ENCODE measurements at places on chromosomes 2 and 18.

DNA sequence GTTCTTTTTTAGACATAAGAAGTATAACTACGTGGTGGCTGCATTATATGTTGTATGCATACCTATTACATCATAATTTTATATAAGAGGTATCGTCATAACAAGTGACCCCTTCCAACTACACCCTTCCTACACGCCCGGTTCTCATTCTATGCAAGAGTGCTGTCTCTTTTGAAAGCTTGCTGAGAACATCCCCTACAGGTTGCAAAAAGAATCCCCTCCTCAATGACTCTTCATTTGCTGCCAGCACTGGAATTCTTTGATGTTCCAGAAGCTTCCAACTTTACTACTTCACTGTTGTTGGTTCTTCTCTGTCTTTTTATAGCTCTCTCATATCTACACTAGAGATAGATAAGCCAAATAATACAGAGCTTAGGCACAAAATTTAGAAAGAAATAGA lies 66.4 kb downstream of the CDH7 start:
- DNase-seq: no peak

DNA sequence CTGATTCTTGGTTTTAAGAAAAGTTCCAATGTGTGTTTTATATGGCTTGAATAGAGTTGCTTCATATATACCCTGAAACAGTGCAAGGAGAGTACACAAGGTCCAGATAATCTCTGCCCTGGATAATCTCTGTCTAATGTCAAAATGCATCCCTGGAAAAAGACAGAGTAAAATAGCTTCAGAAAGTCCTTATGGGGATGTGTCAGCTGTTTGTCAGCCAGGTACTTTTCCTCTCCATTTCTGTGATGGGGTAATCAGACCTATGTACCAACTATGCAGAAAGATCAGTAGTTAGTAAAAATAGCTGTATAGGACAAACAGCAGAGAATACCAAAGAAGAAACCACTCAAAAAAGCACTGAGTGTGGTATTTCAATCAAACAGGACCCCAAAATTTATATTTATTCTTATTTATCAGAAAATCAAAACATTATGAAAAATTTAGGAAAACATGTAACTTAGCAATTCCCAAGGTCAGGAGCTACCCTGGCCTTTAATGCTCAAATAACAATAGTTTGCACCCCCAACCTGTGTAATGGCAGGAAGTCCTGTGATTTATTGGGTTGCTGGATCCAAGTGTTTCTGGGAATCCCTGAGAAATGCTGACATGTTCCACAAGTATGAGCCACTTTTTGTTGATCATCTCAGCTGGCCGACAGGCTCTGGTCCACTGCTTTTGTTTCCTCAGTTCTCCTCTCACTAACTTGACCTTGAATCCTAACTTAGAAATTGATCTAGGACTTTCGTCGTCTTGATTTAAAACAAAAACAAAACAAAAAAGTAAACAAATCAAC lies 69.6 kb downstream of the MDH1 start:
- no peak for DNase-seq

- DNase-seq: no peak
Measured at GRCh38 chr18:38198956-38199355, 633.4 kb upstream of the CELF4 start.

DNA sequence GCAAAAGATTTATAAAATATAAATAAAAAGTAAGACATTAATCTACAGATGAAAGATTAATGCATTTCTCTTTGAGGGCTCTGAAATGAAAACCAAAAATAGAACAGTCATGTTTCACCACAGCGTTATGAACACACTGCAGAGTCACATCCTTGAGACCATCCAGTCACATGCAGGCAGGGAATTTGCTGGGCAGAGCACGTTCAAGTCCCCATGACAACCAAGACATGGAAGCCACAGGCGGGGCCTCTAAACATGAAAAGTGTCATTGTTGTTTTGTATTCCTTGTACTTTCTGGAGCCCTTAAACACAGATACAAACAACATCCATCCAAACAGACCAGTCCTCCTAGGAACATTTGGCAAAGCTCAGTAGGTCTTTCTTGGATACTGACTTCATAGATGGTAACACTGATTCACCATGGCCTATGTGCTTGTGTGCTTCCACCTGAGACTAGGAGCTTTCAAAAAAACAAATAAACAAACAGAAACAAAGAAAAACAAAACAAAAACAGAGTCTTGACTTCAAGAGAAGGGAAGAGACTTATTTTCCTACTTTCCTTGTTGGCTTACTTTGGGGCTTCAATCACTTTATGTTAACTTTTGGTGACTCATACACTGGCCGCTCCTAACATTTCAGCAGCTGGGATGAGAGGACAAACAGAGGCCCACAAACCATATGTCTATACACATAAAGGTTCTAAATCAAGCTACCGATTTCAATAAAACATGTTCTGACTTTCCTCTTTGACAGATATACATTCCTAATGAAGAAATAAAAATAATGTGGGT lies 99.5 kb upstream of the CCDC85A start:
- no peak for DNase-seq

DNA sequence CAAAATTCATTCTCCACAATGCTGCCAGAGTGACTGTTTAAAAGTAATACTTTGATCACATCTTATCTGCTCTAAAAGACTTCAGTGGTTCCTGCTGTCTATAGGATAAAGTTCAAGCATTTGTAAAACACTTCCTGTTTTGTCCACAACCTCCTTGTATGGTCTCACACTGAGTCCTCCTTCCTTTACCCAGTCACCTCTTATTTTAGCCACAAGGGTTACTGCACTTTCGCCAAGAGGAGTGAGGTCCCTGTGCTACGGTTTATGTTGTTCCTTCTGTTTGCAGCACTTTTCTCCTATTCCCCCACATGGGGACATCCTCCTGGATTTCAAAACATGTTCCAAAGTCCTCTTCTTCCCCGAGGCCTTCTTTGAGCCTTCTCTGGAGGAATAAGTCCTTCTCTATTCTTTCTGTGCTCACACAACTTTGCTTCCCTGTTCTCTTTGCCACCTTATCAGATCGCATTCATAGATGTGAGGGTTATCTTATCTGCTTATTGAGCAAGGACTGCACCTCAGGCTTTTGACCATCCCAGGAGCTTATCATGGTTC lies 112.2 kb upstream of the NABP1 start:
- no peak for DNase-seq

DNA sequence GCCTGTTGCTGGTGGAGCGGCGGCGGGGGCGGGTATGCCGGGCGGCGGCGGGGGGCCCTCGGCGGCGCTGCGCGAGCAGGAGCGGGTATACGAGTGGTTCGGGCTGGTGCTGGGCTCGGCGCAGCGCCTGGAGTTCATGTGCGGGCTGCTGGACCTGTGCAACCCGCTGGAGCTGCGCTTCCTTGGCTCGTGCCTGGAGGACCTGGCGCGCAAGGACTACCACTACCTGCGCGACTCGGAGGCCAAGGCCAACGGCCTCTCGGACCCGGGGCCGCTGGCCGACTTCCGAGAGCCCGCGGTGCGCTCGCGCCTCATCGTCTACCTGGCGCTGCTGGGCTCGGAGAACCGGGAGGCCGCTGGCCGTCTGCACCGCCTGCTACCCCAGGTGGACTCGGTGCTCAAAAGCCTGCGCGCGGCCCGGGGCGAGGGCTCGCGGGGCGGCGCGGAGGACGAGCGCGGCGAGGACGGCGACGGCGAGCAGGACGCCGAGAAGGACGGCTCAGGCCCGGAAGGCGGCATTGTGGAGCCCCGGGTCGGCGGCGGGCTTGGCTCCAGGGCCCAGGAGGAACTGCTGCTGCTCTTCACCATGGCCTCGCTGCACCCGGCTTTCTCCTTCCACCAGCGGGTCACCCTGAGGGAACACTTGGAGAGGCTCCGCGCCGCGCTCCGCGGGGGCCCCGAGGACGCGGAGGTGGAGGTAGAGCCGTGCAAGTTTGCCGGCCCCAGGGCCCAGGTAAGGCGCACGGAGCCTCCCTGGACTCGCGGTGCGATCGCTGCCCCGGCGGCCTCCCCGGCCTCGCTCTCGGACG lies 1.0 kb downstream of the ZCCHC2 start:
- DNase-seq: no peak

DNA sequence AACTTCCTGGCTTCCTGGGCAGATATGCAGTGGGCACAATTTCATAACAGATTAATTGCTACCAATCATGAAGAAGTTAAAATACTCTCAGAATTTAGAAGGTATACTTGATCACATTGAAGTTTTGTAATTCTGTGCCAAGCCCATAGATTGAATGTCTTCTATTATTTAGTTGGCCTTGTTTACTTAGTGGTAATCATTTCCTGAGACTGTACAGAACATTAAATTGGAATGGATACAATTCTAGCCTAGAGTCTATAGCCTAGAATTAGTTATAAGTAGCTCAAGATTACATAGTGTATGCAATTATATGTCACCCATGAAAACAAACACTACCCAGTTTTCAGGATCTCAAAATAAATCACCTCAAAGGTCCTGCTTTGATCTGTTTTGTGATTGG lies 615.8 kb downstream of the XIRP2 start:
- no peak for DNase-seq

- DNase-seq: no peak
Measured at GRCh38 chr2:9692456-9693195, 61.8 kb upstream of the YWHAQ start.

DNA sequence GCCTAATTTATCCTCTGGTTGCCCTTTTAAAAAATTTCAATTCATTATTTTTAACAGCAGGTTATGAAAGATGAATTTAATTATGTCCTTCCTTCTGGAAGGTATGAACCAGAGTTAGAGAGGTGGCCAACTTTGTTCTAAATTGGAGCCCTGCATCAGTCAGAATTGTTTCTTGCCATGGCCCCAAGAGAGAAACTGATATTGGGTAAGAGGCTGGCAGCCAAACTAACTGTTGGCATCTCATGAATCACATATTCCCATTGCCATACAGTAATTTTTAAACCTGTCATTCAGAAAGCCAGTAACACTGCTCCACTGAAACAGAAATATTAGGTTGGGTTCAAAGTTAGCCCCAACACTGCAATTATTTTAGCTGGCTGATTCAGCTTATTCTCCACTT lies 67.4 kb downstream of the SMAD2 start:
- no peak for DNase-seq

DNA sequence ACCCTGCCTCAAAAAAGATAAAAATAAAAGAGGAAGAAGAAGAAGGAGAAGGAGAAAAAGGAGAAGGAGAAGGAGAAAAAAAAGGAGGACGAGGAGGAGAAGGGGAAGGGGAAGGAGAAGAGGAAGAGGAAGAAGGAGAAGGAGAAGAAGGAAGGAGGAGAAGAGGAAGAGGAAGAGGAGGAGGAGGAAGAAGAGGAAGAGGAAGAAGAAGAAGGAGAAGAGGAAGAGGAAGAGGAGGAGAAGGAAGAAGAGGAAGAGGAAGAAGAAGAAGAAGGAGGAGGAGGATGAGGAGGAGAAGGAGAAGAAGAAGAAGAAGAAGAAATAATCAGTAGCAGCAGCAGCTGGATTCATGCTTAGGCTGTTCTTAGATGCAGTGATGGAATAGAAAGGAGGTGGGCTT lies 159.7 kb downstream of the TFCP2L1 start:
- DNase-seq: no peak

GRCh38 chr2:173862612-173863217 lies 102.5 kb downstream of the SP3 start:
- DNase-seq: no peak

DNA sequence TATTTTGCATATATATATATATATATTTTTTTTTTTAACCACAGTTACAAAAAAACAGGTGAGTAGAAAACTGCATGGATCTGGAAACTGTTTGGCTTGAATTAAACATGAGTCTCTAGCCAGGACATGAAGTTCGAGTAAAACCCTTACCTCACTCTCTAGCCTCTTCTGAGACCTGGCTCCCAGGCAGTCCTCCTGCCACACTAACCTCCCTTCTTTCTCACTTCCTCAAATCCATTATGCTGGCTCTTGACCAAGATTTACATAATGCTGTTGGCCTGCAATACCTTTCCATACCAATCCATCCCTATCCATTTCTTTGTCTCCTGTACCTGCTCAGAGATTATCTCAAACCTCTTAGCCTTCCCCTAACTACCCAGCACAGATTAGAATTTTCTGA lies 34.0 kb downstream of the PIGN start:
- no peak for DNase-seq

- no peak for DNase-seq
Measured at GRCh38 chr18:13431886-13432285, 213.3 kb downstream of the LDLRAD4 start.

- DNase-seq: no peak
Measured at GRCh38 chr18:78994977-78995582, 15.5 kb downstream of the SALL3 start.

DNA sequence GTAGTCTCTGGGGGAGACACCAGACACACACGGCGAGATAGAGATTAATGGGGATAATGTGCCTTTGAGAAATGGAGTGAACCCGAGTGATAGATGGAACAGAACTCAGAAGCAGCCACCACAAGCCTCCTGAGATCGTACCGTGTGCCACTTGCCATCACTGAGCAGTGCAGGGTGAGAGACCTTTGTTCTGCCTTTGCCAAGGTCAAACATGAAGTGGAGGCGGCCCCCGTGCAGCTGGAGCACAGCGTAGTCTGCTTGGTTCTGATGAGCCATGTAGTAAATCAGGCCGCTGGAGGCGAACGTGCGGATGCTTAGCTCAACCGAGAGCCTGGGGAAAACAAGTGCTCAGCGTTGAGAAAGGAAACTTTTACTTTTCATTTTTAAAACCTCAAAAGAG lies 167.0 kb downstream of the LAMA1 start:
- no peak for DNase-seq

GRCh38 chr2:37829202-37829601 lies 95.9 kb upstream of the RMDN2 start:
- no peak for DNase-seq

DNA sequence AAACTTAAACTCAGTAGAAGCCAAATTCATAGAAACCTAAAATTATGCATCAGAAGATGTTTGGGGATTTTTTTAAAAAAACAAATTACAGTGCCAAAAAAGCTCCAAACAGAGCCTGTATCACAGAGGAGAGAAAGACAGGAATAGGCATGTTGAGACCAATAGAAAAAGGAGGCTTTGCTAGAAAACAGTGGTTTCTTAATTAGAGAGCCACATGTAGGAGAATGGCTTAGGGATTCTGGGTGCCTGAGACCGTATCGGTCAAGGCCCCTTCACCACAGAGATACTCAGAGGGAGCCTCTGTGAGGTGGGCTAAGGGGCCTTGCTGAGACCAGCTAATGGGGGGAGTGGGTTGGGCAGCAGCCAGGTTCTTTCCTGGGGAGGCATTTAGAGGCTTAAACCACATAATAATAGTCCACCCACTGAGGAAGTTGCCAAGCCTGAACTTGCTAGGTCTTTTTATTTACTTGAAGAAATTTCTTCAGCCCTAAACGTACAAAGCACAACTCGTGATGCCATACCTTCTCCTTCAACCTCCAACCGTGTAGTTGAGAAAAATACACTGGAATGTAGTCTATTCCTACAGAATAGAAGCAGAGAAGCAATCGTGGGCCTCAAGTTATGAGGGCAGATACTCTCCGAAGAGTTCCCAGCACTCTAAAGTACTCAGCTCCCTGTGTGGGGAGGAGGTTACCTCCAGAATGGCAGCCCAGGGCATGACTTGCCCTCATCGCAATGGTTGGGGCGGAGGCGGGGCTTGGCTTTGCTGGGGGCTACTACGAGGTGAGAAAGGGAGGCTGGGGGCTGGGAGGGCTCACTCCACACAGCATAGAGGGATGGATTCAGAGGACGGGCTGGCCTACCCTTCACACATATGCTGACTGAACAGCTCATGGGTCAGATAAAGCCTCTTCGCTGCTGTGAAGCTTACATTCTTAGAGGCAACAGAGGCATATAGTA lies 237.9 kb downstream of the TPGS2 start:
- no peak for DNase-seq

- no peak for DNase-seq
Measured at GRCh38 chr2:128260239-128261138, 58.2 kb downstream of the HS6ST1 start.

GRCh38 chr2:21268197-21268877 lies 144.6 kb downstream of the TDRD15 start:
- no peak for DNase-seq

All from NCI-H1694 (cell line).